ENCODE measurements at places on chromosomes 7 and 10. TPM values are rescaled to one million over a fixed set of nuclear protein-coding genes. Genes with fewer than 3 reads are reported as not detected.

Gene CAMK2B
- 0.10 TPM for polyA plus RNA-seq

DNA sequence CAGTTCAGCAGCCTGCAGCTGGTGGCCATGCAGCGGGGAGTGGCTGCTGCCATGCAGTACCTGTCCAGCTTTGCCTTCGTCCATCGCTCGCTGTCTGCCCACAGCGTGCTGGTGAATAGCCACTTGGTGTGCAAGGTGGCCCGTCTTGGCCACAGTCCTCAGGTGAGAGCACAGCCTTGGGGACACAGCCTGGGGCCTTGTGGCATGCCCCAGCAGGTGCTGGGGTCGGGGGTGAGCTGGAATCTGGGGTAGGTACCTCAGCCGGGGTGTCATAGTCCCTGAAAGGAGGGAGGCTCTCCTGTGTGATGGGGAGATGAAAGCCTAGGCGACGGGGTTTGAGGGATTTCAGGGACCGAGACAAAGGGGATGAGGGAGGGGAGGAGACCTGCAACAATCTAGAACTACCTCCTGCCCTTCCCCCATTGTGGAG lies 14.1 kb downstream of the EPHB6 start:
- H3K4me3 ChIP-seq, result no peak overlapping the region
- H3K36me3 ChIP-seq, result no peaks in the 10 kb centered on the region
- no peaks in the 10 kb centered on the region for H3K4me1 ChIP-seq
- DNase-seq, result no peak
- H3K27ac ChIP-seq, result no peak overlapping the region

GRCh38 chr7:33743594-33743993 lies 161.7 kb upstream of the BMPER start:
- no peak for DNase-seq
- no peak overlapping the region for H3K4me3 ChIP-seq
- no peaks in the 10 kb centered on the region for H3K4me1 ChIP-seq
- H3K36me3 ChIP-seq, result no peaks in the 10 kb centered on the region

Gene FRAT2
- 2.4 TPM for polyA plus RNA-seq

- H3K36me3 ChIP-seq, result no peaks in the 10 kb centered on the region
- H3K4me3 ChIP-seq, result no peak overlapping the region
- H3K4me1 ChIP-seq, result peaks cover 4% of the 10 kb centered on the region
- H3K27me3 ChIP-seq, result no peaks in the 10 kb centered on the region
Observed at GRCh38 chr7:22438994-22439393, 61.0 kb downstream of the STEAP1B start.

DNA sequence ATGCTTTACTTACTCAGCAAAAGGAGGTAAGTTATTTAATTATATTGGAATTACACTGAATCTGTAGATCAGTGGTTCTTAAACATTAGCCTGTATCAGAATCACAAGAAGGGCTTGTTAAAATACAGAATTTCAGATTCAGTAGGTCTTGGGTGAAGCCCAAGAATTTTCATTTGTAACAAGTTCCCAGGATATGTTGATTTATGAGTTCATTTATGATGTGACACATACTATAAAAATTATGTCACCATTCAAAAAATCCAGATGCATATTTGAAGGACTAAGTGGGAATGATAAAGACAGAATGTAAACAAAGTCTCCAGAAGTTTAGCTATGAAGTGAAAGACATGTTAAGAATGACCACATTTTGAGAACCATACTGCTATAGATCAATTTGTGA lies 52.3 kb downstream of the HECTD2 start:
- peaks cover 40% of the 10 kb centered on the region for H3K36me3 ChIP-seq
- no peaks in the 10 kb centered on the region for H3K4me1 ChIP-seq
- no peak for DNase-seq
- H3K27ac ChIP-seq, result no peak overlapping the region
- no peak overlapping the region for H3K4me3 ChIP-seq
- H3K27me3 ChIP-seq, result no peaks in the 10 kb centered on the region

Gene CRYGN
- not detected for polyA plus RNA-seq

- H3K36me3 ChIP-seq, result no peaks in the 10 kb centered on the region
- H3K4me3 ChIP-seq, result no peak overlapping the region
- H3K27ac ChIP-seq, result no peak overlapping the region
- H3K4me1 ChIP-seq, result no peaks in the 10 kb centered on the region
Observed at GRCh38 chr10:124509880-124510632, 48.4 kb downstream of the LHPP start.

Gene RAMP3
- polyA plus RNA-seq, result not detected

Gene PHKG1
- polyA plus RNA-seq, result 0.91 TPM

- no peaks in the 10 kb centered on the region for H3K27me3 ChIP-seq
- peaks cover 6% of the 10 kb centered on the region for H3K36me3 ChIP-seq
- H3K27ac ChIP-seq, result peak overlapping the region; percentile 2
- H3K4me1 ChIP-seq, result peaks cover 36% of the 10 kb centered on the region
Observed at GRCh38 chr10:133359972-133360610, 2.3 kb upstream of the FUOM start.

GRCh38 chr7:84447636-84448293 lies 253.2 kb upstream of the SEMA3A start:
- H3K27ac ChIP-seq, result no peak overlapping the region
- H3K27me3 ChIP-seq, result no peaks in the 10 kb centered on the region
- DNase-seq, result no peak
- H3K36me3 ChIP-seq, result no peaks in the 10 kb centered on the region
- no peaks in the 10 kb centered on the region for H3K4me1 ChIP-seq

Gene FGL2
- polyA plus RNA-seq, result not detected

- peak; percentile 35 for DNase-seq
Observed at GRCh38 chr10:35598379-35598778, 6.8 kb upstream of the GJD4 start.

GRCh38 chr7:37475646-37476045 lies 27.0 kb upstream of the ELMO1 start:
- DNase-seq, result no peak
- H3K27ac ChIP-seq, result no peak overlapping the region
- no peak overlapping the region for H3K4me3 ChIP-seq
- peaks cover 10% of the 10 kb centered on the region for H3K4me1 ChIP-seq

Gene CDK5
- 123 TPM for polyA plus RNA-seq

Gene NRG3
- 0.11 TPM for polyA plus RNA-seq

DNA sequence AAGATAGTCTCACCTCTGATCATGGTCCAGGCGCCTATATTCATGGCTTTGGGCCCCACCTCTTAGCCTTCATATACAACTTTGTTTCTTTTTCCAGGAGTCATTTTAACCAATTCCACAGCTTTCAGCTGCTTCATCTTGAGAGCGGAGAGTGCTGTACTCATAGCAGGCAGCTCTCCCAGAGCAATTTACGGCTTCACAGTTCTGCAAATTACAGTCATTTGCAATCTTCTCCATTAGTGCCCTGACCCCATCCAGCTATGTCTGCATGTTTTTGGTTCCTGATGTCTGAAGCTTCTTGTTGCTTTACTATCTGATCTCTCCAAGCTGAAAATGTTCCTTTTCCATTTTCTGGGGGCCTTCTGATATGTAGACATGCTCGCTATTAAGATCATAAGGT lies 18.0 kb upstream of the MEST start:
- H3K4me1 ChIP-seq, result no peaks in the 10 kb centered on the region
- no peak overlapping the region for H3K4me3 ChIP-seq
- no peak overlapping the region for H3K27ac ChIP-seq
- H3K27me3 ChIP-seq, result no peaks in the 10 kb centered on the region

GRCh38 chr7:109734601-109735000 lies 1164.9 kb downstream of the DNAJB9 start:
- no peak for DNase-seq
- H3K4me1 ChIP-seq, result no peaks in the 10 kb centered on the region

Gene BLNK
- not detected for polyA plus RNA-seq
